Stimulated activated CD4-positive, alpha-beta T cell treated with anti-CD3 and anti-CD28 coated beads, TNF-alpha, amount 100 ng/mL, for 24 hours (primary cell): ENCODE measurements at places on chromosomes 4 and X.

DNA sequence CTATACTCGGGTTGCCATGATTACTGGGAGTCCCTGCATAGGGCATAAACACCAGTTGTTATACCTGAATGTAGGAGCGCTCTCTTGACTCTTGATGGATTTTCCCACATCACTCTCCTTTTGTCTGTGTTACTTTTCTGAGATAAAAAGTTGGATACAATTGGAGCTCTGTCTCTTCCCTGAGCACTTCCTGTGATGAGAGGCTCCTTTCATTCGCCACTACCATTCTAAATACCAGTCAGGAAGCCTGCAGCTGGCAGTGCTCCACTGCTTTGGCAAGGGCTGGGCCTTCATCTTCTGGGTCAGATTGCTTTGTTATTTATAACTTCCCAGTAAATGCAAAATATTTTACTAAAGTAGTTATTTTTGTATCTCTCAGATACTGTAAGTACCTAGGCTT lies 13.9 kb downstream of the TCEANC start:
- DNase-seq = no peak

DNA sequence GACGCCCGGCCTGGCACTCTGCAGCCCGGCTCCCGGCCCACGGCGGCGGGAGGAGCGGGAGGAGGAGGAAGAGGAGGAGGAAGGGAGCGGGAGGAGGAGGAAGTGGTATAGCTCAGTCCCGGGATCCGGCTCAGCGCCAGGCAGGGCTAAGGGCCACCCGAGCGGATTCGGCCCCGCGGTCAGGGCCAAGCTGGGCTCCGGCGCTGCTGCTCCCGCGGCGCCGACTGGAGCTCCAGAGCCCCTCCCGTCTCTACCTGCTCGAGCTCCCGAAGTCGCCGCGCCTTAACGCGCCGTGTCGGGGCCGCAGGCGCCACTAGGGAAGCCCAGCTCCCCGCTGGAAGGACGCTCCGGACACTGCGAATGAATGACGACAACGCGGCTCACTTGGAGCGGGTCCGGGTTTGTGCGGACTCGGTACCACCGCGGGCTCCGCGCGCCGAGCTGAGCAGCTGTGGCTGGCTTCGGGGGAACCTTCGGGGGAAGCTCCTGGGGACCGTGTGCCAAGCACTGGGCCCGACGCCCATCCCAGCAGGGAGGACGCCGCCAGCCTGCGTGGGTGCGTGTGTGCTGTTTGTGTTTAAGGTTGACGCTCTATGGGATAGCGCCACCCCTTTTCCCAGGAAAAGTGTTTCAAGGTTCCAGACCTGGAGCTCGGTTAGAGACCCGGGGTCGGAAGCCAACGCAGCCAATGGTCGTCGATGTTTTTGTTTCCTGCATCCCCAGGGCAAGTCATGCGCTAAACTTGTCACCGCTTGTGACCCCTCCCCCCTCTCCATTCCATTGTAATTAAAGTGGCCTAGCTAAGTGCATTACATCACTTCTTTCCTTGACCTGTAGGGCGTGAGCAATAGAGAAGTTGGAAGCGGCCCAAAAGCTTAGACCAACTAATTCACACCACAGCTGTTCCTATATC lies at the start of gene TBC1D9:
Gene TBC1D9, minus strand, starts transcription at position 67 of the 913 bp plus-strand sequence. CDS start 340 bp downstream, outside the sequence.
- no peak for DNase-seq

DNA sequence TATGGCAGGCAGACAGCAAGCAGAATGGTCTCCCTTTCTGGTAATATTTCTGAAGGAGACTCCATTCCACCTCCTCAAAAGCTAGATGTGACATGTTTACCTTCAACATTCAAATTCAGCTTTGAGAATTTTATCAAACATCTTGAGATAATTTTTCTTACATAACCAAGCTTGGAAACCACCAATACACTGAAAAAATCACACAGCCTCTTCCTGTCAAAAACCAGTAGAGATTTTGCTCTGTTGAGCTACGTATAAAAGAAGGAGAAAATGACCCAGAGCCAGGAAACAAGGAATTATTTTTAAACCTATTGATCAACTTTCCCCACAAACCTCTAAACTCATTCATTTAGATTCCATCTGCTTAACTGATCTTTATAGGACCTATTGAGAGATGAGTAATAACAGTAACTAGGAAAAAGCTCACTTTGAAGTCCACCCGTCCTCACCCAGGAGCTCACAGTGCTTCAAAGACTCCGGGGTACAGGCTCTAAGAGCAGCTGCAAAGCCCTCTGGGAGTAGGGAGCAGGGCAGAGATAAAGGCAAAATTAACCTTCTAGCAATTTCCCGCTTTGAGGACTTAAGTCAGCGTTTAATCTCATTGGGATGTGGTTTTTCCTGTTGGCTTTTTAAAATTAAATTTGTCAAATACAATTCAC lies 318.2 kb upstream of the RASGEF1B start:
- no peak for DNase-seq

DNA sequence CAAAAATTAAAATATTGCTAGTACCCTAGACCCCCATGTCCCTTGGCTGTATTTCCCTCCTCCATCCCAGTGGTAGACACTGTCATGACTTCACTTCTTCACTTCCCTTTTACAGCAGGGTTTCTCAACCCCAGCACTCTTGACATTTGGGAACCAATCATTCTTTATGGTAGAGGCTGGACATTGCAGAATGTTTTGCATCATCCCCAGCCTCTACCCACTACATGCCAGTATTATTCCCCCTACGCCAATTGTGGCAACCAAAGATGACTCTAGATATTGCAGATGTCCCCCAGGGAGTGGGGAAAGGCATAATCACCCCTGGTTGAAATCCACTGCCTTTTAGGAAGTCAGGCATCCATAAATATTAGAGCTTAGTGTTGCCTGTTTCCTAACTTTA lies 138.6 kb downstream of the AMELX start:
- DNase-seq = no peak

DNA sequence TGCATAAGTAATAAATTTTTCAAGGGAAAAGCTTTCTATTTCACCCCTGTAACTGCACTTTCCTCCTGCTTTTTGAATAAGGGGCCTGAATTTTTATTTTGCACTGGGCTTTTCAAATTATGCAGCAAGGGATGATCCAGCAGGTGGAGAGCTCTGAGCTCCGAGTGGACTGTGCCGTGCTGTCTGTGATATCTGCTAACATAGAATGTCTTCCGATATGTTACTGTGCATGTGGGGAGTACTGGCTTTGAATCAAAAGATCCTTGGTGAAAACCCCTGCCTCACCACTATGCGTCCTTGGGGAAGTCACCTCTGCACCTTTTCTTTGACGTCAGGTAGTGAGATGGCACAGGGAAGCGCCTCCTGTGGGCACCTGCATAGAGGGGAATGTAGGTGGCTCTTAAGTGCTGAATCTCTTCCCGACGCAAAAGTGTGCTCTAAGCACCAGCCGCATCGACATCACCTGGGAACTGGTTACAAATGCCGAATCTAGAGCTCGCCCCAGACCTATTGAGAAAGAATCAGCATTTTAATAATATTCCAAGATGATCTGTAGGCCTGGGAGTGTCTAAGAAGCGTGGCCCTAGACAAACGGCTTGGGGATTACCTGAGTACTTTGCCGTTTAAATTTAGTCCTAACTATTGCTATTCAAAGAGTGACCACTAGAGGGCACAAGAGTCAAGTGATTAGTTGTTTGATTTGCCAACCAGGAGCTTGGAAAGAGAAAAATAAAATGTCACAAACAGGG lies 19.2 kb upstream of the WFS1 start:
- no peak for DNase-seq
